OCI-LY7 (cell line): ENCODE measurements at places on chromosomes 4 and X. TPM values are rescaled to one million over a fixed set of nuclear protein-coding genes. Genes with fewer than 3 reads are reported as not detected.
A peak's percentile ranks its signal among the peaks of the same experiment; 100 is the strongest.

- peak; percentile 39 for DNase-seq
These were observed 31.3 kb upstream of the ARHGEF38 start for GRCh38 chr4:105520819-105521790.

The TMEM184C gene
- 17.6 TPM in 2 replicates for total RNA-seq

DNA sequence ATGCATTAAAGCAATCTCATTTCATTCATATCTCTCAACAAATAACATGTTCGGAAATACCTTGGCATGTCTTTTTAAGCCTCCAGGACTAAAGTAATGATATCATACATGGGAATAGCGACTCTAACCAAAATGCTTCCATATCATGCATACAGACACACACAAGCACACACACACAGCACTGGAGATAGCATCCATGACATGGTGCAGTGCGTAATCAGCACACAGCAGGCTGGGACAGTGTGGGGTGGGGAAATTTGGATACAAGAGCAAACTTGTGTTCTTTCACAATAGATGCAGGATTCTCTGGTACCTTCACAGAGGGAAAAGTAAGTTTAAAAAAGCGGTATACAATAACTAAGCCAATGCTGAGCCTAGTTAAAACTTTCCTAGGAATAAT is 132.3 kb upstream of the HPGD start:
- no peak for DNase-seq

- DNase-seq, result peak; percentile 45
These were observed 50.0 kb downstream of the COMMD8 start for GRCh38 chr4:47413521-47413920.

The TMEM33 gene
- 43.0 and 46.6 TPM in 2 replicates for total RNA-seq

DNA sequence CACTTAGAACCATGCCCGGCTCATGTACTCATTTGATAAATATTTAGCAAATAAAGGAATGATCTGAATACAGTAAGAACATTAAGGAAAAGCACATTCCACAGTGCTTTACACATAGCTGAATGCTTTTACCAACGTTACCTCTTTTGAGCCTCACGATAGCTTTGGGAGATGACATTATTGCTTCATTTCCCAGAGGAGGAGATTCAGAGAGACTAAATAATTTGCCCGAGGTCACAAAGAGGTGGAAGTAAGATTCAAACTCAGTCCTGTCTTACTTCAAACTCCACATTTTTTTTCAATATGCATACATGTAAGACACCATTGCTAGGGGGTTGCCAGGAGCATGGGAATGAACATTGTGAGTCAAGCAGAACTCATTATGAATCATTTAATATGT is 538.5 kb downstream of the BCOR start:
- DNase-seq, result no peak

The ATP1B4 gene
- not detected in 2 replicates for total RNA-seq

DNA sequence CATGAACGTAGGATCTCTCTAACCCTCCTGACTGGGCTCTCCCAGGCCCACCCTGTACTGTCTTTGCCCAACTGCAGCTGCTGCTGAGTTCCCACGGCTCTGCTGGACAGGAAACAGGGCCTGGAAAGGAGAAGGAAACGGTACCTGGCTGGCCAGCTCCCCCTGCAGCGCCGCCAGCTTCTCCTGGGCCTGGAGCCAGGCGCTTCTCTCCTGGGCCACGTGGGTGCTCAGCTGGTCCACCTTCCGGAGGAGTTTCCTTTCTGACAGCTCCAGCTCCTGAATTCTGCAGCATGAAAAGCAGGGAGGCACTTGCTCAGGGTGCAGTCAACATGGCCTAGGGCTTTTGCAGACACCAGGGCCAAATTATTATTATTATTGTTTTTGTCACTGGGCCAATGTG is 6.5 kb downstream of the C4orf50 start:
- DNase-seq, result no peak

GRCh38 chrX:54184474-54184873 is 1.4 kb upstream of the FAM120C start:
- no peak for DNase-seq

The ATP2B3 gene
- not detected in 2 replicates for total RNA-seq

- DNase-seq, result no peak
These were observed 63.0 kb downstream of the HADH start for GRCh38 chr4:108052558-108053120.
